ENCODE measurements at places on chromosomes 6 and 20.
A peak's percentile ranks its signal among the peaks of the same experiment; 100 is the strongest.

GRCh38 chr6:111982681-111983080 is 71.2 kb upstream of the CCN6 start:
- no peak for DNase-seq

DNA sequence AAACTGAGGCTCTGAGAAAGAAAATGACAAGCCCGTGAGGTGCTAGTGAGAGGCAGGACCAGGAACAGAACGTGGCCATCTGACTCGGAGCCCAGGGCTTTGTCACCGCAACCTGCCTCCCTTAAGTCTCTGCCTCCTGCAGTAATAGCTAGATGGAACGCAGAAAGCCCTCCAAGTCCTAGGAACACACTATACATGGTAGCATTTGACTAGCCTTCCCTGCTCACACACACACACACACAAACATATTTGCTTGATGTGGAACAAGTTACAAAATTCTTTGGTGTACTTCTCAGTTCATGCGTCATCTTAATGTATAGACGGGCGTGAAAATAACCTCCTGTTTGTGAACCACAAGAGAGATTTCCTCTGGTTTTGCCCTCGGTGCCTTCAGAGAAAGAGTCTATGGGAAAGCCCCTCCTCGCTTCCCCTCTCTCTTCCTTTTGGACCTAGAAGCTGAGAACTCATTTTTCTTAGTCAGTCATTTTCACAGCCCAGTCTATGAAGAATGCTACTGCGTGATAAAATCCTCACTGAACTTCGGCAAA is 38.8 kb downstream of the C6orf52 start:
- no peak for DNase-seq

- DNase-seq: peak; percentile 79
These were observed 576 bp downstream of the MAPK13 start for GRCh38 chr6:36130667-36131510.

- no peak for DNase-seq
These were observed 417.8 kb downstream of the CDC5L start for GRCh38 chr6:44805238-44805846.

- no peak for DNase-seq
These were observed 8.9 kb downstream of the TREM1 start for GRCh38 chr6:41277605-41278004.

DNA sequence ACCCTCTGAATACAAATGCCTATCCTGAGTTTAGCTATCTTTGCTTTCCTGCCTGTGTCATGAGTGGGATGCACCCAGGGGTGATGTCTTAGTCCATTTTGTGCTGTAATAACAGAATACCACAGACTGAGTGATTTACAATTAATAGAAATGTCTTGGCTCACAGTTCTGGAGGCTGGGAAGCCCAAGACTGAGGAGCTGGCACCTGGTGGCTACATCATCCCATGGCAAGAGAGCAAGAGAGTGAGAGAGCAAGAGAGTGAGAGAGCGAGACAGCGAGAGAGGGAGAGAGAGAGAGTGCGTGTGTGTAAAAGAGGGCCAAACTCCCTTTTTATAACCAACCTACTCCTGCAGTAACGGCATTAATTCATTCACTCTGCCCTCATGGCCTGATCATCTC is 76.8 kb downstream of the PRDM1 start:
- DNase-seq: no peak

- no peak for DNase-seq
These were observed 28.8 kb downstream of the MTHFD1L start for GRCh38 chr6:150894191-150894744.

GRCh38 chr6:92124200-92124651 is 1295.1 kb downstream of the EPHA7 start:
- peak; percentile 16 for DNase-seq

DNA sequence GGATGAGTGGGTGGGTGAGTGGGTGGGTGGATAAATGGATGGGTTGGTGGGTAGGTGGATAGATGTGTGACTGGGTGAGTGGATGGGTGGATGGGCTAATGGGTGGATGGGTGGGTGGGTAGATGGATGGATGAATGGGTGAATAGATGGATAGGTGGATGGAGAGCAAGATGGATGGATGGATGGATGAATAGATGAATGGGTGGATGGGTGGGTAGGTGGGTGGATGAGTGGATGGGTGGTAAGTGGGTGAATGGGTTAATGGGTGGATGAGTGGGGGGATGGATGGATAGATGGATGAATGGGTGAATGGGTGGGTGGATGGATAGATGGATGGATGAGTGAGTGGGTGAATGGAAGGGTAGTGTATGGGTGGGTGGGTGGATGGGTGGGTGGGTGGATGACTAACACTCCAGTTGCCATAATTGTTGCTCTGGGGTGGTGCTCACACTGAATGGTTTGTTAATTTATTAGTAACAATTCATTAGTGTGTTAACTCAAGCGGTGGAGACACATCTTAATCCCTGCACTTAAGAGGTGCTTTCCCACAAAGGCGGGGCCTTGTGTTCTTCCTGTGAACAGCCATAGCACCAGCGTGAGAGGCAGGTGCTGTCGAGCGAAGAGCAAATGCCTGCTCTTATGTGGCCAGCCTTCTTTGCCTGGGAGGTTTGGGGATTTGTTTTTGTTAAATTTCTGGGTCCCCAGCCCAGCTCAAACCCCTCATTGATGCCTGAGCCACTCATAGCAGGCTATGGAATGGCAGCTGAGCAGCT is 4.9 kb upstream of the APCDD1L start:
- DNase-seq: no peak

GRCh38 chr6:16135066-16135465 is 6.2 kb downstream of the MYLIP start:
- DNase-seq: no peak

- DNase-seq: no peak
These were observed 17.9 kb downstream of the GNAS start for GRCh38 chr20:58870293-58871014.

- no peak for DNase-seq
These were observed 47.6 kb upstream of the FUCA2 start for GRCh38 chr6:143559051-143559660.

- no peak for DNase-seq
These were observed 7.2 kb downstream of the KIF16B start for GRCh38 chr20:16566080-16566479.

DNA sequence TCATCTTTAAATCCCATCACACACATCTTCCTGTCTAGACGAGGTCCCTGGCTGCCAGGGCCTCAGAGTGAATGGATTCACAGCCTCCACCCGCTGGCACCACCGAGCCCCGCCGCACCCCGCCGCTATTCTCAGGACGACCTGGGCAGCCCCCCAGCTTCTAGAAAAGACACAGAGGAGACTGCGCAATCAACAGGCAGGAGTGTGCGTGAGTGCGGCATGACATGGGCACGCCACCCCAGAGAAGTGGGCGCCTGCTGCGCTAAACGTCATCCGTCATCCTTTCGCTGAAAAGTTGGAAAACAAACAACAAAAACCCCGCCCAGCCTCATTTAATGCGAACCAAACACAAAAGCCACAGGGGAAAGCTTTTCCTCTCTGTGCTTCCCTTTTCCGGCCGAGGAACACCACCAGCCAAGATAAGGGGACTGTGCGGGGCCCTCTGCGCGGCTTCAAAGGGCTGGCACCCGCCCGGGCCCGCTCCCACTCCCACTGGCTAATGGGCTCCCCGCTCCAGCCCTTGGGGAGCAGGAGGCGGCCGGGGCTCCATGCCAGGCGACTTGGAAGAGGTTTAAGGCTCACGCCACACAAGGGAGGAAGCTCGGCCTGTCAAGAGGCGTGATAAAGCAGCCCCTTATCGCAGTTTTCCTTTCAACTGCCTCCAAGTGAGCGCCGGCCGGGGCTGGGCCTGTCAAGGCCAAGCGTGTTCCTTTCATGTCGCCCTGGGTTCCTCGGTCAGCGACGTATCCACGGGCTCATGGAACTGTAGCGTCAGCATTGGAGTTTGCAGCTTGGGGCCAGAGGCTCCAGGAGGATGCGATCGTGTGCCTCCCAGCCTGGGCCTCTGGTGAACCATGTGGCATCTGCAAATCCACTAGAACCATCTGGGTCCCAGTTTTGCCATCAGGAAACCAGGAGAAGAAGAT is 50.1 kb downstream of the NFATC2 start:
- peak; percentile 67 for DNase-seq

DNA sequence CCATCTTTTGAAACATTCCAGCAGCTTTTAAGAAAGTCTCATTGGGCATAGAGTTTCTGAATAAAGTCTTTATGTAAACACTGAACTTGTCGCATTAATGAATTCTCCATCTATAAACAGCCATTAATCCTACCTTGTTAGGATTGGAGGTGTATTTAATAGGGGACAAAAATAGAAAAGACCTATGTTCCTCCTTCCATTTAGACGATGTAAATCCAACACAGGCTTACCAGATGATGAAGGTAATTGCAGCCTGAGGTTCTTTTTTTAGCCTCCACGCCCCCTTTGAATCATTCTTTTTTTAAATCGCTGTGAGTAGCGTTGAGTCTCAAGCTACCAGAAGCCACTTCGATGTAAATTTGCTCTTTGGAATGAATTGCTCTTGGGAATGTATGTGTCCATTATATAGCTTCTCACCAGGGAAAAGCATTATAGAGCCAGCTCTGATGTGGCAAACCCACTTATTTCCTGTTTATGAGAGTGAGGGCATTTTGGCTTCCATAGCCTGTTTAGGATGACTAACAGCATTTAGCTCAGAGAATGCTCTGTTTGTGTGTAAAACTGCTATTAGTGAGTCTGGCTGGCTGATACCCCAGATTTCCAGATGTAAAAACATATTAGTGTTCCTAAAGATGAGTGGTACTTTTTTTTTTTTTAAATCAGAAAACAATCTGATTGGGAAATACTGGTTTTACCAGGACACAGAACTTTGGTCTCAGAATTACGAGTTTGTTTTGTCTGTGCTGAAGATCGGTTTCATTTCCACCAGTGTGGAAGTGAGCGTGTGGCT is 74.9 kb upstream of the CLDN20 start:
- DNase-seq: no peak

GRCh38 chr6:64736421-64736950 is 970.5 kb downstream of the EYS start:
- DNase-seq: no peak

DNA sequence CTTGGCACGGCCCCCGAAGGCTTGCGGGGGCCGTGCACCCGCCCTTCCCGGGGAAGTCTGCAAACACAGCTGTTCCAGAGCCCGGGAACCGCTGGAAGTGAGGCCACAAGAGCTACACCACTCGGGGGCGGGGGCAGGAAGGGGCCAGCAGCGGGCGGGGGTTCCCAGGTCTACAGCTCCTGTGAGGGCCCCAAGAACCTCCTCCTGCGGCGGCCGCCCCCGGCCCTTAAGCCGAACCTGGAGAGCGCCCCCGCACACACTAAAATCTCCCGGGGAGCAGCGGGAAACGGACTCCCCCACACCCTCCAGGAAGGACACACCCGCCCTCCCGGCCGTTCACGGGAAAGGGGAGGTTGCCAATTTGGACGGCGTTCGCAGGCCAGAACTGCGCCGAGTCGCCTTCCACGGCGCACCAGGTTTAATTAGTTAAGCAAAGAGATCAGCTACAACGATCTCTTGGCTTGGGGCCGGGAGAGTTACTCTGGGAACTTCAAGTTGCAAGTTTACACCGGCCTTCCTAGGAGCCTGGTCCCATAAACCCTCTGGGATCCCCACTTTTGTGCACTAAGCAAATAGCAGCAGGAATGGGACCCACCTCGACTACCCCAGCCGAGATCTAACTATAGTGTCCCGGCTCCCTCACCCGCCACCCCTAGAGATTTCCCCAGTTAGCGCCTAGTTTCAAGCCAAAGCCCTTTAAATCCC is 1.7 kb downstream of the JAG1 start:
- peak; percentile 70 for DNase-seq

GRCh38 chr6:89216411-89216810 is 747 bp downstream of the GABRR1 start:
- no peak for DNase-seq

- DNase-seq: no peak
These were observed 541.0 kb upstream of the ADGRB3 start for GRCh38 chr6:68094070-68094469.

DNA sequence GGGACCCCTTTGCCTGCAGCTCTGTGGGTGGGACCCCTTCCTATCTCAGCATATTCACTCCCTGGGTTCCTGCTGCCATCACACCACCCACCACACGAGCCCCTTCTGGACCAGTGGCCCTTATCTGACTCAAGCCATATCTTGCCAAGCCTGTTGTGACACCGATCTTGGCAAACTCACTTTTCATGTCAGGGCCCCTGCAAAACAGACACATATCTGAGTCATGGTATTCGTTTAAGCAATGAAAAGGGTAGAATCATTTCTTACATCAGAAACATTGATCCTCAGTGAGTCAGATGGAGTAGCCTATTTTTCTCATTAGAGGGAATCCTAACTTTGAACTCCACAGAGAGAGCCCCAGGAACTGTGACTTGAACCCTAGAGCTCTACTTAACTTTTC is 10.6 kb downstream of the RAET1E start:
- DNase-seq: no peak

GRCh38 chr6:63503199-63503598 is 69.1 kb upstream of the LOC128125822 start:
- DNase-seq: no peak
